Stimulated activated CD4-positive, alpha-beta T cell treated with anti-CD3 and anti-CD28 coated beads, TNF-alpha, amount 100 ng/mL, for 48 hours (primary cell): ENCODE measurements at places on chromosomes 2 and 18.

DNA sequence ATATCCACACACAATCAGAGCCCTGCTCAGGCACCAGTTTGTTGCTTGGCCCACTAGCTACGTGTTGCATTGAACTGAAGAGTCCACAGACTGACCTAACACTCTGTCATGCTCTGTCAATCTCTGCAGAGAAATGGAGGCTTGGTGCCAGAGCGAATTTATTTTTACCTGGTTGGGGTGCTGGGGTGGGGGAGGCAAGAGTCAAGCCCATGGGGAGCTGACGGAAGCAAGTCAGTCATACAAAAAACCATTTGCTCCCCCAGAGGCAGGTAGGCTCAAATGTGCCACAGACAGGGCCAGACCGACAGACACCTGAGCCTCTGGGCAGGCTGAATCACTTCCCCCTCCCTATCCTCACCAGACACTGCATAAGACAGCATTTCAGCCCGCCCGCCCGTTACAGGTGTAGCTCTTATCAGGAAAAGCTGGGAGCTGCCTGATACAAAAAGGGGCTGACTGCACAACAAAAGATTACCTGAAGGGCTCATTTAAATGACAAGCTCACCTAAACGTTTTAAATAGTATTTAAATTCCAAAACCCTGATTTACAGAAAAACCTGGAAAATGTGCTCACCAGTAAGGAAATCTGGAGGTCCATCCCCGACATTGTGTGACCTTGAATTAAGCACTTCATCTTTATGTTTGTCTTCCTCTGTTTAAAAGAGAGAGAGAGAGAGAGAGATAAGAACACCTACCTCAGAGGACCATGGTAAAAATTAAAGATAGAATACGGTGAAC, 2.1 kb upstream of the PCBP1 start:
- no peak for DNase-seq

DNA sequence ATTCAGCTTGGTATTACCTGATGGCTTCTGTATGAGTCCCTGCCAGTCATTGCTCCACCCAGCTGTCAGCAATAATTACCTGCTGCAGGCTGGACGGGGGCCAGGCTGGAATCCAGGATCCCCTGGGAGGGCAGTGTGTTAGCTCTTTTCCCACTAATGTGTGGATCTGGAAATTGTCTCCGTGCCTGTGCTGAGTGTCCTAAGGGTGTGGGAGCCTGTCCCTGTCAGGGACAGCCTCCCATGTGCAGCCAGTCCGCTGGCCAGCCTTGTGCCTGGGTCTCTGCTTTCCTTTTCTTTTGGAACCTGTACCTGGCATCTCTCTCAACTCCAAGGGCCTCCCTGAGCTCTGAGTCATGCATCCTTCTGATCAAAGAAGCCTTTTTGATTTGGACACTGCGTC, 107.2 kb upstream of the SPRED2 start:
- no peak for DNase-seq

DNA sequence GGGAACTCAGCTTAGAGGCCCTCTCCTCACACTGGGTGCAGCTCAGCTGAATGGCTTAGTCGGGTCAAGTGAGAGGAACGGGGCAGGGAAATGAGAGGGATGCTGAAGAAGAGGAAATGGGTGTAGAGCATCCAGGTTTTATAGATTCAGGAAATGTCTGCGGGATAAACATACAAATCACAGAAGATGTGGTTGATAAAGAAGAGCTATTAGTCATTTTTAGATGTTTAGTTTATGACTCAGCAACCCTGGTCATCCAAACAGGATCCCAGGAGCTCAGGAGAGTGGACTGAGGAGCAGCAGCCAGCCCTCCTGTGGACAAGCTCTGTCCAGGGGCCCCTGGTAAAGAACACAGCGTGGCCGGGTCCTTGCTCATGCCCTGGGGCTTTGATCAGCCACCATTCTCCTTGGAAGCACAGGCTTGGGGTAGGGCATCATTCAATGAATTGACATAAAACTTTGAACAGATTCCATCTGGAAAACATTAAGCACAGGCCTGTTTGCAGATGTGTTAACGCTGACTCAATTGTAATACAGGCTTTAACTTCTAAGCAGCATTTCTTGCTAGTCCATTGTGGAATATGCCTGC, 83.0 kb downstream of the NPAS2 start:
- no peak for DNase-seq

DNA sequence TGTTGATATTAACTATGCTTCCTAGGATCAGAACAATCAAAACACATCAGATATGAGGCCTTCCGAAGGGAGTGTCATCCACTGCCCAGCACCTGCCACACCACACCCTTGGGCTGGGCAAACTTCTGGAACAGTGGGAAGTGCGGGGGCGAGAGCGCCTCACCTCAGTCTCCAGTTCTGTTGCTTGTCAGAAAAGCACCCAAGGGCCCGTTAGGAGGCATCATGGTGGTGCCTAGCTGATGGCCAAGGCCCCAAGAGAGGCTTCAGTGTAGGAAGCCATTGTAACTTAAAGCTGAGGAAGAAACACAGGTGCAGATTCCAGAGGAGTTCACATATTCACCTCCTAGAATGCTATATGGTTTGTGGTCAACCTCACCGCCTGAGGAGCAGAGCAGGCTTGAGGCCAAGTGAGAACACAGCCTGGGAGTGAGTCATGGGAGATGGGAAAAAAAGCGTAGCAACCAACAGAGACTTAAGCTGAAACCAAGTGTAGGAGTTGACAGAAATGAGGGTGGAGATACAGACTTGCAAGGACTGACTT, 85.1 kb upstream of the ATL2 start:
- peak; percentile 43 for DNase-seq

DNA sequence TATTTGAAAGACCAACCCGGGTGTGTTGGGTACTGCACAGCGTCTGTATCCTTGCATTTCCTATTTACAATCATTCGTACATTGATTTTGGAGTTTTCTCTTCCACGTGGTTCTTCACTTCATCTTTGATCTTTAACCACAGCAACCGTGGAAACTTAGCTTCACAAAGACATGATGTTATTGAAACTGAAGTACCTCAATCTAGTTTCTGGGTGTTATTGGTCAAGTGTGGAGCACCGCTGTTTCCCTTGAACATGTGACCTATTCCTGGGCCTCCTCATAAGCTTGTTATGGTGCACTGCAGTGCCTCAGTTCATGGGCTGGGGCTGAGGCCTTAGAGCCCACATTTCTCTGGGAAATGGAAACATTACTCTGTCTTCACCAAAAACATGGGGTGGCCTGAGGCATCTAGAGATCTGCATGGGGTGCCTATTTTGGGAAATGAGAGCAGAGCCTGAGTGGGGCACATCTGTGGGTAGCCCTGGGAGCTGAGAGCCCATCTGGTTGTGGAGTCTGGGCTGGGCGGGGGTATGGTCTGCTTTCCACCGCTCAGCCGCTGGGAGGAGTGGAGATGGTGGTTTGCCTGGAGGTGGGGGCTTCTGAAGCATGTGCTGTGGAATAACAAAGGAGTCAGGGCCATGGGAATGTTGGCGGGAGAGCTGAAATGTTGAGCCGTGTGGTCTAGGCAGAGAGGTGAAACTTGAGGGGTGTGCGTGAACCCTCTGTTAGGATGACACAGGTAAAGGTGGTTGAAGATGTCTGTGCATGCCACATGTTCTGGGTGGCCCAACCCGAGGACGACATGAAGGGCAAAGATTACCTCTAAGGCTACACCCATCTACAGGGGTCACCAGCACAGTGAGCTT, 37.4 kb downstream of the ZNF236 start:
- DNase-seq = peak; percentile 25

GRCh38 chr2:237885931-237886684, 26.7 kb downstream of the RAMP1 start:
- DNase-seq = no peak

DNA sequence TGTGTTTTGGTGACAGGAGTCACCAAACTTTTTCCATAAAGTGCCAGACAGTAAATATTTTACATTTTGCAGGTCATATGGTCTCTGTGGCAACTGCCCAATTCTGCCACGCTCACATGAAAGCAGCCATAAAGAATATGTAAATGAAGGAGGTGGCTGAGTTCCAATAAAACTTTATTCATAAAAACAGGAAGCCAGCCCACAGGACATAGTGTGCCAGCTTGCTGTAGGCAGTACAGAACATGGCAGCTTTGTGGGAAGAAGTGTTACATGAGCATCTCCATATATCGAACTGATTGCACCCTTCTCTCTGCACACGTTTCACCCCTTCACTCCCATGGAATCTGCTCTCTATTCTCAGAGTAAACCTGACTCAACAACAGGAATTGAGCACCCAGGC, 10.2 kb downstream of the ASB18 start:
- DNase-seq = no peak

GRCh38 chr2:28982381-28982950, 1.4 kb downstream of the TOGARAM2 start:
- no peak for DNase-seq

GRCh38 chr2:158546412-158547144, 89.8 kb downstream of the PKP4 start:
- no peak for DNase-seq

- no peak for DNase-seq
Observed at GRCh38 chr18:69161383-69162028, 239.2 kb upstream of the DOK6 start.

- DNase-seq = no peak
Observed at GRCh38 chr18:37525262-37525585, 40.4 kb downstream of the CELF4 start.

- no peak for DNase-seq
Observed at GRCh38 chr2:104487366-104487765, 366.5 kb upstream of the POU3F3 start.
